Activated naive CD4-positive, alpha-beta T cell treated with anti-CD3 and anti-CD28 coated beads for 36 hours (primary cell): ENCODE measurements at places on chromosomes 2 and 18.

- no peak for DNase-seq
These were observed 3.5 kb upstream of the FABP1 start for GRCh38 chr2:88131201-88131998.

DNA sequence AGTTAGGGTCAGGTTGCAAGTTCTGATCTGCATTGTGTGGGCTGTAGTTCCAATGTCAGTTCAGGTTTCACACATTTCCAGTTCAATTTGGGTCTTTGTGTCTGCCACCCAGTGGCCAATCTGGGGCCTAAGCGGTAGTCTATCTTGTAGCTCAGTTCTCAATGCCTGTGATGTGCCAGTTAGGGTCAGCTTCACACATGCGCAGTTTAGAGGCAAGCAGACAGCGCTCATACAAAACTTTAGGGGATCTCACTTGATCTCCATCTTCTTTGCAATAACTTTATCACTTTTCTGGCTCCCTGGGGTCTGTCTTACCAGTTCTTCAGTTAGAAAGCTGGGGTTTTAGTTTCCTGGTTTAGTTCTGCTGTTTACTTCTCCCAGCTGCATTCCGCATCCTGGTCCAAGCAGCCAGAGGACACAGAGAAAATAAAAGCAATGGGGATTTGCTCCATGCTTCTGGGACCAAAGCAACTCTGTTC is 11.0 kb upstream of the ZNF24 start:
- peak; percentile 68 for DNase-seq

- no peak for DNase-seq
These were observed 108.7 kb upstream of the SLC39A10 start for GRCh38 chr2:195548198-195548940.

- no peak for DNase-seq
These were observed 187.5 kb upstream of the MAP2 start for GRCh38 chr2:209236377-209236776.

DNA sequence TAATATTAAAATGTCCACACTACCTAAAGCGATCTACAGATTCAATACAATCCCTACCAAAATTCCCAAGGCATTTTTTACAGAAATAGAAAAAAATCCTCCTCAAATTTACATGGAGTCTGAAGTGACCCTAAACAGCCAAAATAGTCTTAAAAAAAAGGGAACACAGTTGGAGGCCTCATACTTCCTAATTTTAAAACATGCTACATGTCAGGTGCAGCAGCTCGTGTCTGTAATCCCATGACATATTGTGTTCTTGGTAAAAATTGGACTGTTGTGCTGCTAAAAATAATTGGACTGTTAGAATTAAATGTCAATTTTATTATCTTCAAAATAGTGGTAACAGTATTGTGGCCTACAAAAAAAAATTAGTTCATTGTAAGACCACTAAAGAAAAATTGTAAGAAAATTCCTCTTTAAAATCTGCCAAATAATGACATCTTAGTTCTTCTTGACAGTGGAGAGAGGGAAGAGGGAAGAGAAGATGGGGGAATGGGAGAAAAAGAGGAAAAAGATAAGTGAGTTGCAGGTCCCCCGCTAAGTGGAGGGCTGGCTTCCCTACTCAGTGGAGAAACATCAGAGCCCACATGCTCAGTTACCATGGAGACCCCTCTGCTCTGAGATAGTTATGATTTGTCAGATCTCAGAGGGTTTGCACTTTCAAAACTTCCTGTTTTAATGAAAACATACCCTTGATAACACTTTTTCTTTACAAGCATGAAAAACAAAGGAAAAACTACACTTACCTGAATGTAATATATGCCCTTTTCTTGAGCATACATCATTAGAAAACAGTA is 46.5 kb downstream of the UNC50 start:
- peak; percentile 53 for DNase-seq

DNA sequence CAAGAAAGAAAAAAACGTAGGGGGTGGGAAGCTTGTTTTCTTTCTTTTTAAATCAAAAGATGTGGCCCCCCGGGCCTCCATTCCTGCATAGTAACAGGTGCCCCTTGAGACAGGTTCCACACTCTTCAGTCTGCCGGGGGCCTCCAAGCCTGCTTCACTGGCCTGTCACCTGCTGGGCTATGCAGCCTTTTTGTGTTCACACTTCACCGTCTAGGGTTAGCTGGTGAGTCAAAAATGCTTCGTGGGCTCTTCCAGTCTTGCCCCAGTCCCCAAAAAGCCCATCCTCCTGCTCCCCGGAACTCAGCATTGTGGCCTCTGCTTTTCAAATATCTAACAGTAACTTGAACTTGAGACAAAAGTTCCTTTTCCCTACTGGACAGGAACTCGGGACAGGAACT is 67.9 kb downstream of the POLR1A start:
- peak; percentile 40 for DNase-seq

DNA sequence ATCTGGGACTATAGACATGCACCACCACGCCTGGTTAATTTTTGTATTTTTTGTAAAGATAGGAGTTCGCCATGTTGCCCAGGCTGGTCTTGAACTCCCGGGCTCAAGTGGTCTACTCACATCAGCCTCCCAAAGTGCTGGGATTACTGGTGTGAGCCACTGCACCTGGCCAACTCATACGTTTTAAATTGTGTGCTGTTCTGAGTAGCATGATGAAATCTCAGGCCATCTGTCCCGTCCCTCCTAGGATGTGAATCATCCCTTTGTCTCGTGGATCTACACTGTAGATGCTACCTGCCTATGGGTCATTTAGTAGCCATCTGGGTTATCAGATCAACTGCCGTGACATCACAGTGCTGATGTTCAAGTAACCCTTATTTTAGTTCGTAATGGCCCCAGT is 38.5 kb upstream of the RMP24 start:
- no peak for DNase-seq

- no peak for DNase-seq
These were observed 31.9 kb upstream of the MSTN start for GRCh38 chr2:190094316-190094871.

DNA sequence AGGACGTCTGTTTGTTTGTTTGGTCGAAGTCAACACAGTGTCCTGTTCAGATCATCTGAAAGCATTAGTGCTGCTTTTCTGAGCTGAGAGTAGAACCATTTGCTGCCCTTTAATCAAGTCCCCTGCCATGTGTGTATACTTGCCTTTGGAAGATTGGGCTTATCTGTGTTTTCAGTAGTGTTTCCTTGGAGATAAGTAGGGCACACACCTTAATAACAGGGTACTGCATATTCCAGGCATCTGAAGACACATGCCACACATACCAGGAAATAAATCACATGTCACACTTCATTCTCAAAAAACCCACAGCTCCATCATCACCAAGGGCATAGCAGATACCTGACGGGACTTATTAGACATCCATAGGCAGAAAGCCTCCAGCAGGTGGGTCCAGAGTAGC is 157.4 kb downstream of the SOX11 start:
- DNase-seq: no peak

DNA sequence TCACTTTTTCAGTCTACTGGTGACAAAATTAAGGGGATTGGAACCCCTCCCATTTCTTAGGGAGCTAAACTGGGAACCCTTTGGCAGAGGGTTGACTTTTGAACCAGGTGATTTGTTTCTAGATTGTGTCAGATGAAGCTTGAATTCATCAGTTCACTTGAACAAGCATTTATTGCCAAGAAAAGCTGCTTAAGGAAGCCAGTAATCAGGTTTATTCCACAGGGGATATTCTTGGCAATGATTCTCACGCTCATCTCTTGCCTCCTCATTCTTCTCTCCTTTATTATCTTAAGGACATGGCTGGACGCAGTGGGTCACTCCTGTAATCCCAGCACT is 101.0 kb downstream of the ALPK2 start:
- no peak for DNase-seq

GRCh38 chr2:232653441-232653840 is 20.0 kb downstream of the EFHD1 start:
- DNase-seq: no peak

DNA sequence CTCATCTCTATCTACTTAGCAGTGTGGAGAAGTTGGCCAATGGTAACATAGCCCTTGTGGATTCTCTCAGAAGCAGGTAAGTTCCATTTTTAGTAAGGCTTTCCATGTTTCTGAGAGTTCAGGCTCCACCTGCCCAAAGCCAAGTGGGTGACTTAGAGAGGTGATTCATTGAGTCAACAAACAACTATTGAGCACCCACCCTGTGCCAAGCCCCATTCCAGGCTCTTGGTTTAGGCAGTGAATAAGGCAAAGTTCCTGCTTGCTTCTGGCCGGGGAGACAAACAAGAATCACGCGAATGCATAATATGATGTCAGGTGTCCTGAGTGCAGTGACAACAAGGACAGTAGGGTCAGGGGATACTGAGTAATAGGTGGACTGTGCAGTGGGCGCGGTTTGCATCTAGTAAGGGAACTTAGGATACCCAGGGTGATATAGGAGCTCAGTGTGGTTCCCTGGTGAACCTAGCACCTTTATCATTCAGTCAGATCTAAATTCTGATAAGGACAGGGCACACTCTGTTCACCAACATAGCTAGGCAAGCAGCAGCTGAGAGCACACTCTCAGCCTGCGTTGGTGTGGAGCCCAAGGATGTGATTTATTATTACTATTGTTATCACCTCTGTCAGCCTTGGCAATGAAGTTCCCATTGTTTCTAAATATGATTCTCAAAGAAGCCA is 31.7 kb upstream of the KCTD1 start:
- DNase-seq: no peak

DNA sequence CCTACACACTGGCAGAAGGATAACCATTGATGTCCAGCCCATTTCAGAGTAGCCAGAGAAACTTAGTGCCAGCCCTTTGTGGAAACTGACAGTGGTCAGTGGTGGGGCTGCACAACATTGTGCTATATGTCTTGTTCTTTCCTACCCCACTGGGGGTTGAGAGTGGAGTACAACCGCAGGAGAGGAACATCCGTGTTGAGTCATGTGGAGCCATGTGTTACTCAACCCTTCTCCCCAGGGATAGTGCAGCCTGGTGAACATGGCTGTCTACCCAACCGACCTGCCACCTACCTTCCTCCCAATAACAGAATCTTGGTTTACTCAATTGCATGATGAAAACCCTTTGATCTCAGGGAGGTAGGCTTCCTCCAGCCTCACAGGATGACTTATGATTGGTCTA is 65.3 kb upstream of the MAPK4 start:
- DNase-seq: no peak

DNA sequence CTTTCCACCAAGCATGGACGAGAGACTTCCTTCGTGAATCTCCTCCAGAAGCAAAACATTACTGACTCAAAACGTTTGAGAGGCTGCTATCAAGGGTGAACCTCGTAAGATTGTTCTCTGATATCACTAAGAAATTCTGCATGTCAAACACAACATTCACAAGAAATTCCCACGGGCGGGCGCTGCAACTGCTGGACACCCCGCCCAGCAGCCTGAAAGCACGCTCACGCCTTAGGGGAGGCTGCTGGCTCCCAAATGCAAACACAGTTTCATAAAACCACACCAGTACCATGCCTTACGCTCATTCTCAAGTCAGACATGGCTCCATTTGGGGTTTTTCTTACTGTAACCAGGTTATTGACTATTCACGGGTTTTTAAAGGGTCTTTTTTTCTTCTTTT is 39.0 kb downstream of the MBP start:
- DNase-seq: no peak

- no peak for DNase-seq
These were observed 50.9 kb upstream of the BIN1 start for GRCh38 chr2:127157651-127158485.

DNA sequence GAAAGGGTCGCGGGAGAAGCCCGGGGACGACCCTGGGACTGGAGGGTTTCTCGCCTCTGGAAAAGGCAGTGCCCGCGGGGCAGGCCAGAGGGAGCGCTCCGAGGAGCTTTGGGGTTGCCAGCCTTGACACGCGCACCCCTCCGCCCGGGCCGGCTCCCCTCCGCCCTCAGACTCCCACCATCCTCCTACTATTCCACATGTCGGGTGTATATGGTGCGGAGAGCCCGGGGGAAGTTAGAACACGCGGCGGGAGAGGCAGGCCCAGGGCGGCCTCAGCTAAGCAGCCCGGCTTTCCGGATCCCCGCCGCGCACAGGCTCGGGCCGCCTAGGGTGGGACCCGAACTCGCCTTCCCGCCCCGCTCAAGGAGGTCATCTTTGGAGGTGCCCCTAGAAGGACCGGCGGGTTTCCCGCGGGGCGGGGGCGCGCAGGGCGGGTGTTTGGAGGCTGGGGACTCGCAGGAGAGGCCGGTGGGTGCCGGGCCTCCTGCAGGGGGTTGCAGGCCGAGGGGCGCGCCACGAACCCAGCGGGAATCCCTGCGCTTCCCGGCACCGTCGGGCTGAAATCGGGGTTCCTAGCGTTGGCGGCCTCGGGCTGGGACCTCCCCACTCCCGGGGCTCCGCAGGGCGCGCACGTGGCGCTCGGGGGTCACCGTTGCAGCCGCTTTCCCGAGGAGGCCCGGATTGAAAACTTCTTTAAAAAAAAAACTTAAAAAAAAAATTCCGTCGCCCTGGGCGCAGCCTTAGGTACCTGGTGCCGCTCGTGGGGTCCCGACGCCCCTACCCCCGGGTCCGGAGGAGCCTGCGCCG is 3.7 kb downstream of the NFATC1 start:
- DNase-seq: peak; percentile 52

GRCh38 chr2:3532941-3533340 is 13.6 kb upstream of the ADI1 start:
- DNase-seq: no peak

GRCh38 chr2:171836146-171836910 is 57.7 kb downstream of the SLC25A12 start:
- no peak for DNase-seq

DNA sequence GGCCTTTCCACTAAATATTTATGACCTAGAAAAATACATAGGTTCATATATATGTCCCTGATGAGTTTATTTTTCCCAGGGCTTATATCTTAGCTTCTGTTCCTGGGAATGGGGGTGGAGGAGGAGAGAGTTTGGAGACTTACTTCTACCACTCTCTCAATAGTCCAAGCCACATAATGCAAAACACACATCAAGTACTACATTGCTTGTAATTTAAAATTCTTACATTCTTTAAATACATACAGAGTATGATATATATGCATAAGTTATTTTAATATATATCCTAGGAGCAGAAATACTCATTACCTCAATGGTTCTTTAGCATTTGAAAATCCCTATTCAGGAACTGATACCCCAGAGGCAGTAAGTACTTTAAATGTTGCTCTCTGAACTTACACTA is 73.2 kb upstream of the MYL1 start:
- DNase-seq: no peak

- DNase-seq: no peak
These were observed 544.0 kb downstream of the STK39 start for GRCh38 chr2:167703441-167703840.
